ENCODE measurements at places on chromosomes 2 and 18. TPM values are rescaled to one million over a fixed set of nuclear protein-coding genes. Genes with fewer than 3 reads are reported as not detected.

TMEM37 gene
- total RNA-seq = 5.2 TPM

FZD7 gene
- total RNA-seq = 38.0 TPM

EVX2 gene
- total RNA-seq = not detected

CAVIN2 gene
- total RNA-seq = 106 TPM

DNAJC5G gene
- total RNA-seq = not detected

TGOLN2 gene
- total RNA-seq = 128 TPM

HOXD13 gene
- not detected for total RNA-seq

PLGLB2 gene
- total RNA-seq = 2.4 TPM

PROM2 gene
- 0.94 TPM for total RNA-seq

TMEM200C gene
- under 0.01 TPM for total RNA-seq

GRCh38 chr2:212428681-212429478 lies 109.7 kb downstream of the ERBB4 start:
- no peak for ATAC-seq

- ATAC-seq = no peak
Measured at GRCh38 chr18:36149514-36150289, 20.0 kb downstream of the ELP2 start.

DNA sequence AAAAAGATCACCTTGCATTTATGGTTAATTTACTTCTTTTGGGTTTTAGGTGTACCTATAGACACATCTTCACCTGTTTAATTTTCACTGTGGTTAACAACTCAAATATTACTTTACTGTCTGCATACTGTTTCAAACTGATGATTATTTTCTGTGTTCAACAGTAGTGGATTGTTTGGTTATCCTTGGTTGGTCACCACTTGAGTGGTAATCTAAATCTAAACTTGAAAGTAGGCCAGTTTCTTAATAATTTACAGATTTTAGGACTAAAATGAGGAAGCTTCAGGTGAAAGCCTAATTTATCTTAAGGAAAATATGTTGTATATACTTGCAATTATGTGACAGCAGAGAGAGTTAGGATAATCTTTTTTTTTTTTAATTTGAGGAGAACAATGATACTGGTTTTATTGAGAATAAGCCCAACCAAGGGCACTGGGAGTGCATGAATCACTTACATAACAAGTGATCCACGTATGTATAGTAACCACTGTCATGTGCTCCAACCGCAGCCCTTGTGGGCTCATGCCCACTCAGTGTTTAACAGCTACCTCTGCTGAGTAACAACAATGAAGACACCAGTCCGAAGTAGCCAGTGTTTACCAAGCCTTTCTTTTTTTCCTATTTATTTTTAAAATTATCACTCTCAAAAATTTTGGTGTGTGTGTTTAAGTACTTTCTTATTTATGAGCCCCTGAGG lies 31.0 kb upstream of the WDSUB1 start:
- ATAC-seq = no peak

- ATAC-seq = no peak
Measured at GRCh38 chr2:139798391-139798790, 1018.2 kb upstream of the NXPH2 start.

- ATAC-seq = no peak
Measured at GRCh38 chr2:234615643-234616356, 118.9 kb upstream of the ARL4C start.

- ATAC-seq = no peak
Measured at GRCh38 chr18:56327191-56327885, 311.1 kb downstream of the TXNL1 start.

DNA sequence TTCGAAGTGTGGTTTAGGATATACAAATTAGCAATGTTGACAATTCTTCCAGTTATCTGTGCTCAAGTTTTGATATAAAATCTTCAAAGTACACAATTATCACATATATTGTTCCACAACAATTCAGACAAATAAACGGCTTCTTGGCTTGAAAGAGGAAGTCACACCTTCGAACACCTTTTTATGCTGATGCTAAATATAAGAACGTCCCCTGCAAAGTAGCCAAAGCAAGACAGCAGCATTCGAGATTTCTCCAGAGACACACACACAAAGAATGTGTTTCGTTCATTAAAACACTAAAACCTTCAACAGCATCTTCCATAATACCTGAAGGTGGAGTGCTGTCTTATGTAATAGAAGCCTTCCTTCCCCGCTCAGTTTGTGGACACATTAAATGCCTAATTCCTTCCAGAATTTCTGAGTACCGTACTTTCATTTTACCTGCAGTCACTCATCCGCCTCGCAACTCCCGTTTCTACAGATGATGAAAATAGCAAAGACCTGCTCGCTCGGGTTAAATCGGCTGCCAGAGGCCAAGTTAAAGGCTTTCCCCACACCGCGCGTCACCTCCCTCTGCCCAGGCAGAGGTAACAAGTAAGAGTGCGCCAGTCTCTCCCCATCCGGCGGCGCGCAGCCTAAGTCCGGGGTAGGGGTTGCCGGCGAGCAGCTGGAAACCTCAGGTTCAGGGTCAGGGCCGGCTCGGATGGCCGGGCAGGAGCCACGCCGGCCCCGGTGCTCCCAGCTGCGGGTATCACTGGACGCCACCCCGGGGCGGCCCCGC lies 847 bp downstream of the SERPINE2 start:
- ATAC-seq = peak; percentile 34

GRCh38 chr2:133801946-133802345 lies 233.7 kb upstream of the NCKAP5 start:
- ATAC-seq = no peak

DNA sequence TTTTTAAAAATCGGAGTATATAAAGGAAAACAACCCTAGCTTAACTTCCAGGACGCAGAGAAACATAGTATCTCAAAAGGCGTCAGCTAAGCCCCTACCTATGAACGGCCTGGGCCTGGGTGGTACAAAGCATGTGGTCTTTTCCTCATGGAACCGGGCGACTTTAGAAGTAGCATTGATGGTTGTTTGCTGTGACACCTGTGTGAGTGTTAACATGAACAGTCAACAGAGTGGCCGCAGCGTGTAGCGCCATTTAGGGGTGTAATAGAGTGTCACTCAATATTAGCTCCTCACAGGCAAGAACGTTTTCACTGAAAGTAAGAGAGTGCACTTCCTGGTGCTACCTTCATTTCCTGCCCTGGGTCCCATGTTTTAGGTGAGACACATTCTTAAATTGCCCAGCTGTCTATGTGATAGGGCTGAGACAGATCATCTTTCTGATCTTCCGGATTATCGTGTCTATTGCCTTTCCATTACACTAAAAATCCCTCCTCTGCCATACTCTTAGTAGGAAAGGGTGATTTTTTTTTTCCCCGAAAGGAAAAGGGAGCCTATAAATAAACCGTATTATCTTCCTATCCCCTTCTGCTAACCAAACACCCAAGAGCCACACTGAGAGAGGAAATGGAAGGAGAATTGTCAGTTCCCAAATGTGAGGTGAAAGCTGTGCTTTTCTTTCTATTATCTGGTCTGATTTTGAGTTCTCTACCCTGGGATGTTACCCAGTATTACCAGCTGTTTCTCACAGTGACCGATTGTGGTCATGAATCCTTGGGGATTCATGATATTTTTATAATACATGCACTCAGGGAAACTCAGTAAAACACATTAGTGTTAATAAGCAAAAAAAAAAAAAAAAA lies 1.3 kb downstream of the GORASP2 start:
- no peak for ATAC-seq

DNA sequence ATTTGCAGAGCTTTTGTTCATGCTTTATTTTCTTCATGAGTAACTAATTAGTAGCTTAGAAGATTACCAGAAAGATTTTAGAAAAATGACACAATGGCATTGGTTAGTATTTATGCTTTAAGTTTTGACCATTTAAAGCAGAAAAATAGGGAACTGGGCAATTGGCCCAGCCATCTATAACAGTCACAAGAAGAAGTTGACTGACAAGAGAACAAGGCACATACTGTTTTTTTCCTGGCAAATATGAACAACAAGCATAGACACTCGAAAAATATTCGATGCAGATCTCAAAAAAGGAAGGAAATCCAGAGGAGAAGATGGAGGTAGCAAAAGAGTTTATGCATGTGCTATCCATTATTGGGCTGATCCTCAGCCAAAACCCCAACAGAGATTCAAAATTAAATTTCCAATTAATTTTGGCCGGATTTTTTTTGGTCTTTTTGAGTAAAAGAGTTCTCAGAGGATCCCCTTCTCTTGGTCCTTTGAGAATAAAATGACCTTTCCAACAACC lies 200.8 kb upstream of the SLC35G4 start:
- ATAC-seq = no peak

DNA sequence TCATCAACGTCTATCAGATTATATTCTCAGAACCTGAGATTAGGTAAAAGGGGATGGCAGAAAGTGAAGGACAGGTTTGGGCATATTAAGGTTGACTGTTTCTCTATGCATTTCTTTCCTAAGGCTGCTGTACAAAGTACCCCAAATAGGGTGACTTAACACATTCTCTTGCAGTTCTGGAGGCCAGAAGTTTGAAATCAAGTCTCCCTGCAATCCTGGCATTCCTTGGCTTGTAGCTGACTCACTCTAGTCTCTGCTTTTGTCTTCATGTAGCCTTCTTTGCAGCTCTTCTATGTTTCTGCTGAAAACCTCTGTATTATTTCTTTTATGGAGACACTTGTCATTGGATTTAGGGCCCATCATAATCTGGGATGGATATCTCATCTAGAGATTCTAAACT lies 364.3 kb downstream of the PLCL1 start:
- no peak for ATAC-seq

DNA sequence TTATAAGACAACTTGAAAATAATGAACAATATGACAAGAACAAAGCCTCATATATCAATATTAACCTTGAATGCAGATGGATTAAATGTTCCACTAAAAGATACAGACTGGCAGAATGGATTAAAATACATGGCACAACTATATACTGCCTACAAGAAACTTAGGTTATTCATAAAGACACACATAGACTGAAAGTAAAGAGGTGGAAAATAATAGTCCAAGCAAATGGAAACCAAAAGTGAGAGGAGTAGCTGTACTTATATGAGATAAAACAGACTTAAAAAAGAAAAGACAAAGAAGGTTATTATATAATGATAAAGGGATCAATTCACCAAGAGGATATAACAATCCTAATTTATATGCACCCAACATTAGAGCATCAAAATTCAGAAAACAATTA lies 18.2 kb downstream of the LMAN1 start:
- no peak for ATAC-seq

GRCh38 chr2:43469713-43470112 lies 126.1 kb downstream of the THADA start:
- ATAC-seq = no peak

DNA sequence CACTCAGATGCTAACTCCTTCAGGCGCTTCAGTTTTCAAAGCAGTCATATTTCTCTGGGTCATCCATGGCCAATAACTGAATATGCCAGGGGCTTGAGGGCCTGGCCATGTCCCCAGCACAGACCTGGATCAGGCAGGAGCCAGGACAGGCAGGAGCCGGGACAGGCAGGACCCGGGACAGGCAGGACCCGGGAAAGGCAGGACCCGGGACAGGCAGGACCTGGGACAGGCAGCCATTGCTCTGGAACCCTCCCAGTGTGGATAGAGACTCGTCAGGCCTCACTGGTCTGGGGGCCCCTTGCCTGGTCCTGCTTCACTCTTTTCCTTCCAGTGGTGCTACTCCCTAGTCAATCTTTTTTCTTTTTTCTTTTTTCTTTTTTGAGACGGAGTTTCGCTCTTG lies 117.5 kb upstream of the TEX51 start:
- no peak for ATAC-seq

DNA sequence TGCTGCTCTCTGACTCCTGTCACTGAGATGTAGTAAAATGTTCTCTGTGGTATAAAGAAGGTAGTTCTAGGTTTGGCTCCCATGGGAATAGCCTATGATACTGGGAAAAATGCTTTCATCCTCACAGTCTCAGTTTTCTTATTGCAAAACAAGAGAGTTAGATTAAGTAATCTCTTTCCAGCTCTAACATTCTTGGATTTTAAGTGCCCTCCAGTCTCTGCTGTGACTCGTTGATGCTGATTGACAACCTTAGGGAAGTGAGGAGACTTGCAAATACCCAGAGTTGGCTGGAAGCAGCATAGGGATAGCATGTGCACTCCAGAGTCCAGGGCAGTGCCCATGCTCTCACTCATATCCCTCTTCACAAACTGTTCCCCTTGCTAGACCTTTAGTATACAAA lies 534.9 kb downstream of the SLC4A3 start:
- ATAC-seq = no peak

DNA sequence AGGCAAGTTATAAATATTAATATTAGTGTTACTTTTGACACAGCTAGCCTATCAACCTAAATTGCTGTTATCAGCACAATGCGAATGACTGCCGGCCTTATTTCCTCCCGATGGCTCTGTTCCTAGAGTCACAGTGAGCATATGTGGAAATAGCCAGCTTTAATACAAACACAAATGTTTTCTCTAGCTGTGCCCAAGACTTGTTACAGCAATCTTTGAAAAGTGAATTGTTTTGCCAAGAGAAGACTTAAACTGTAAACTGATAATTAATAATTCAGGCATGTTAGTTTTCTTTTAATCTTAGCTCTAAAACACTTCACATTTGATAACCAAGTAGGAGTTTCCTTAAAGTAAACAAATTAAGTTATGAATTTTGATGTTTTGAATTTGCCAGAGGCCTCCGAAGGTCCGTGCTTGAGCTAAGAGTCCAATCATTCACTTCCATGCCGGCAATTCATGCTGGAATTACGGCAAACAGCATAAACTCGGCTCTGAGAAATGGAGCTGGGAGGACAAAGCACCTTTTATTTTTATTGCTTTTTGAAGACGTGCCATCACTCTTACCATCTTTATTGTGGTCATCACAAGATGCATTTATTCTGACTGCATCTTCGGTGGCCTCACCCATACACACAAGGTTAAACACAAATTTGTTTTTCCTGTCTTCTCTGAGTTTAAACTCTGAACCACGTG lies 184.5 kb upstream of the CWC22 start:
- peak; percentile 50 for ATAC-seq

DNA sequence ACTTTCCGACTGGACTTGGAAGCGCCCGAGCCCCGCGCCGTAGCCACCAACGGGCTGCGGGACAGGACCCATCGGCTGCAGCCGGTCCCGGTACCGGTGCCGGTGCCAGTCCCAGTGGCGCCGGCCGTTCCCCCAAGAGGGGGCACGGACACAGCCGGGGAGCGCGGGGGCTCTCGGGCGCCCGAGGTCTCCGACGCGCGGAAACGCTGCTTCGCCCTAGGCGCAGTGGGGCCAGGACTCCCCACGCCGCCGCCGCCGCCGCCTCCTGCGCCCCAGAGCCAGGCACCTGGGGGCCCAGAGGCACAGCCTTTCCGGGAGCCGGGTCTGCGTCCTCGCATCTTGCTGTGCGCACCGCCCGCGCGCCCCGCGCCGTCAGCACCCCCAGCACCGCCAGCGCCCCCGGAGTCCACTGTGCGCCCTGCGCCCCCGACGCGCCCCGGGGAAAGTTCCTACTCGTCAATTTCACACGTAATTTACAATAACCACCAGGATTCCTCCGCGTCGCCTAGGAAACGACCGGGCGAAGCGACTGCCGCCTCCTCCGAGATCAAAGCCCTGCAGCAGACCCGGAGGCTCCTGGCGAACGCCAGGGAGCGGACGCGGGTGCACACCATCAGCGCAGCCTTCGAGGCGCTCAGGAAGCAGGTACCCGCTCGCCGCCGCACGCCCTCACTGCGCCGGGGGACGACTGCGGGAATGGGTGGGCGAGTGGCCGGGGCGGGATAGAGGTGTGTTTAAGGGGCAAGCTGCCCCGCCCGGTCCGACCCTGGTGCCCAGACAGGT lies 713 bp downstream of the ATOH8 start:
- ATAC-seq = peak; percentile 17

GRCh38 chr2:231390667-231391066 lies 4.8 kb upstream of the B3GNT7 start:
- no peak for ATAC-seq
